ENCODE measurements at places on chromosomes 1 and 21. TPM values are rescaled to one million over a fixed set of nuclear protein-coding genes. Genes with fewer than 3 reads are reported as not detected.

Gene LINGO4
- not detected for total RNA-seq

Gene NBPF1
- total RNA-seq, result 50.3 TPM

GRCh38 chr1:232179896-232180778 lies 449.8 kb downstream of the SIPA1L2 start:
- no peaks in the 10 kb centered on the region for H3K36me3 ChIP-seq
- DNase-seq, result no peak
- no peak overlapping the region for H3K27ac ChIP-seq

DNA sequence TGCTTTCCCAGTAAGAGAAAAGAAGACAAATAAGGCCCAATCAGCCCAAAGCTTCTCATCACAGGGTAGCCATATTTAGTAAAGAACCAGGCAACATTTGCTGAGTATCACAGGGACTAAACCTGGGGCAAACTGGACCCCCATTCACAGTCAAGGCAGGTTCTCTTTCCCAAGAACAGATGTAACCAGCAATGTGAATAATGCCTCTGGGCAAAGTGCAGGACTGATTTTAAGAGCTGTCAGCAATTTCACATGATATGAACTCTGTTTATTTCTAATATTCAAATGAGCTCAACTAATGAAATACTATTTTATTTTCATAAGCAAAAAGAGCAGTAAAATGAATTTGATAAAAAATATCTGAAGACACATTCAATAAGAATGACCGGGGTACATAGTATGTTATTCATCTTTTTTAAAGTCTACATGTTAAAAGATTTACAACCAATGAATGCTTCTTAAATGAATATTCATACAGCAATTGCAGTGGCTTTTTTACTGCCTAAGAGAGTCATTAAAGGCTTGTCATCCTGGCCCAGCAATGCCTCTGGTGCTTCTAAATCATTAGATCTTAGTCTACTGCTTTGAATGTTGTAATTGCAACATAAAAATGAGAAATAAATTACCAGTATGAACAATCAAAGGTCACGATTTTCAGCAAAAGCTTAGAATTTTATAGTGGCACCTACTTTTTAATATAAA lies 308.8 kb downstream of the SMYD3 start:
- H3K27ac ChIP-seq, result no peak overlapping the region
- no peaks in the 10 kb centered on the region for H3K4me1 ChIP-seq
- no peaks in the 10 kb centered on the region for H3K36me3 ChIP-seq

GRCh38 chr1:93681101-93681988 lies at the start of gene BCAR3:
TSS of gene BCAR3 (minus strand) at chr1:93681837. CDS start at chr1:93674930, 6,907 bp downstream.
- H3K4me3 ChIP-seq, result peak within 1 kb of the TSS; percentile 78
- peak; percentile 80 for DNase-seq
- peaks cover 18% of the 10 kb centered on the region for H3K4me1 ChIP-seq
- H3K27ac ChIP-seq, result peak within 1 kb of the TSS; percentile 83

GRCh38 chr1:56453417-56454078 lies 125.8 kb downstream of the PLPP3 start:
- no peak overlapping the region for H3K4me3 ChIP-seq
- no peaks in the 10 kb centered on the region for H3K4me1 ChIP-seq
- no peaks in the 10 kb centered on the region for H3K36me3 ChIP-seq

DNA sequence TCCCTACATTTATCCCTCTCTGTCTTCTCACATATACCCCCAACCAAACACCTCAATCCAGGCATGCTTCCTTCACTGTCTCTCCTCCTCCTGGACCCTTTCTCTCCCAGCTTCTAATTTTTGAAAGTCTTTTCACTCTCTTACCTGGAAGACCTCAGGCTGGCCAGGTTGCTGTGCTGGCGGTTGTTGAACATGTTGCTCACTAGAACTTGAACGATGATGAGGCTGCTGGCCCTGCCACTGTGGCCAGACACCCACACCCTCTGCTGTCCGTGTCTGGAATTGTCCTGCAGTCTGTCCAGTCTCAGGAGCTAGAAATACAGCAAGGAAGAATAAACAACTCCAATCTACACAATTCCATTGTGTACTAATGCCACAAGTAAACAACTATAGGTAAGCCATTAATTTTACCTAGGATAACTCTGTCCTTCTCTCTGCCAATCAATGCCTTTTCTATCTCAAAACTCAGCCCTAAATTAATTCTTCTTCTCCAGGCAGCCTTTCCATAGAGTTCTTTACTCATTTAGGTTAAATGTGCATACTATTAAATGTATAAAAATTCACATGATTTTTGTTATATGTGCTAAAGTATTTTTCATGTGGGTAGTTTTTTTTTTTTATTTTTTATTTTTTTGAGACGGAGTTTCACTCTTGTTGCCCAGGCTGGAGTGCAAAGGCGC lies 5.1 kb upstream of the CTSK start:
- peaks cover 10% of the 10 kb centered on the region for H3K36me3 ChIP-seq
- no peak overlapping the region for H3K4me3 ChIP-seq
- peak; percentile 72 for DNase-seq
- H3K4me1 ChIP-seq, result peaks cover 6% of the 10 kb centered on the region
- H3K27ac ChIP-seq, result no peak overlapping the region

DNA sequence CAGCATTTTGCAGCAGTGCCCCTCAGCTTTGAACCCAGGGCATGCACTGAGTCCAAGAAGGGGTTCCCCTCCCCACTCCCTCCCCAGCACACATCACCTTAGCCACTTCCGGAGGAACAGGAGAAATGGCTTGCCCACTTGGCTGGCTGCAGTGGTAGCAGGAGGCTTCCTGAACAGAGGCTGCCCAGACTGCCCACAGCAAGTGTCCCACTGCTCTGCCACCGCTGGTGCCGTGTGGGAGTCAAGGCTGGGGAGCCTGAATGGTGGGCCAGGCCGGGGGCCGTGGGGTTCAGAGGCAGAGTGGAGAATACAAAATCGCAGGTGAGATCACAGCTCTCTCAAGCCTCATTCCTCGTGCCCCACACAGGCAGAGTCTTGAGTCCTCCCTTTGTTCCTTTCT lies 34.5 kb downstream of the CD247 start:
- no peak overlapping the region for H3K27ac ChIP-seq
- no peaks in the 10 kb centered on the region for H3K27me3 ChIP-seq
- DNase-seq, result no peak
- no peaks in the 10 kb centered on the region for H3K36me3 ChIP-seq
- no peaks in the 10 kb centered on the region for H3K4me1 ChIP-seq

DNA sequence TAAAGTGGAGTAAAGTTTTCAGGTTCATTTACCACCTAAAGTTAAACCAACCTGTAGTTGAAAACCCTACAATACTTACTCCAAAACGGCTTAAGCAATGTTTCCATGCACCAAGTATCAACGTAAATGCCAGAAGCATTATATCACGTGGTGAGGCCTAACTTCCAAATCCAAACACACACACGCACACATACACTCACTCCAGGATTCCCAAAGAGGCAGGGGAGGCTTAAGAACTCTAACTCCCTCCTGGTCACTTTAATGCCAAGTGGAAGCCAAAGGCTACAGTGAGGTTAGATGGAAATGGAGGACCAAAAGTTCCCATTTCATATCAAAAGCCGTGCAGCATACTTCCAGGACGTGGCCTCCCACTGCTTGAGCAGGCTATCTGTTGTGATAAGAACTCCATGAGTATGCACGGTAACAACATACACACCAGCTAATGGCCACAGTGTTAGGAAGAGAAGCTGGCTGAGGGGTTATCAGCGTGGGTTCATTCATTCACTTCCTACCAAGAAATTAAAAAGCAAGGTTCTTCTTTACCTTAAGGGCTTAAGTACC lies 224.1 kb downstream of the SLC45A1 start:
- H3K27me3 ChIP-seq, result no peaks in the 10 kb centered on the region
- H3K27ac ChIP-seq, result no peak overlapping the region
- H3K4me3 ChIP-seq, result no peak overlapping the region
- DNase-seq, result peak; percentile 75
- H3K4me1 ChIP-seq, result peaks cover 4% of the 10 kb centered on the region
- no peaks in the 10 kb centered on the region for H3K36me3 ChIP-seq

Measured in fibroblast of lung (primary cell).